ENCODE measurements at places on chromosomes 4 and X. TPM values are rescaled to one million over a fixed set of nuclear protein-coding genes. Genes with fewer than 3 reads are reported as not detected.
A peak's percentile ranks its signal among the peaks of the same experiment; 100 is the strongest.

The FGF13 gene
- 21.5 TPM for polyA plus RNA-seq

DNA sequence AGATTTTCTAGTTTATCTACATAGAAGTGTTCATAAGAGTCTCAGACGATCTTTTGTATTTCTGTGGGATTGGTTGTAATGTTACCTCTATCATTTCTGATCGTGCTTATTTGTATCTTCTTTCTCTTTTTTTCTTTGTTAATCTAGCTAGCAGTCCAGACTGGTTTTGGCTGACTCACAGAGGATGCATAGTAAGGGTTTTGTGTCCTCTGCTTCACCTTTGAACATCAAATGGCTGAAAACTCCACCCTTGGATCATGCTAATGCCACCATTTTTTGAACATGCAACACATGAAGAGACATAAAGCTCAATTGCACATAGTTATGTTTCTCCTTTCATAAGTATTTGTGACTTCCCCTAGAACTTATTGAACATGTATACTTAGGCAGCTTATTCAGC lies 22.8 kb downstream of the TMPRSS11A start:
- no peak for DNase-seq

GRCh38 chrX:150478496-150479492 lies 89.6 kb upstream of the MTM1 start:
- no peak for DNase-seq

- no peak for DNase-seq
Measured at GRCh38 chr4:40731792-40732245, 17.9 kb upstream of the NSUN7 start.

GRCh38 chr4:15451866-15452765 lies 17.6 kb upstream of the CC2D2A start:
- no peak for DNase-seq

DNA sequence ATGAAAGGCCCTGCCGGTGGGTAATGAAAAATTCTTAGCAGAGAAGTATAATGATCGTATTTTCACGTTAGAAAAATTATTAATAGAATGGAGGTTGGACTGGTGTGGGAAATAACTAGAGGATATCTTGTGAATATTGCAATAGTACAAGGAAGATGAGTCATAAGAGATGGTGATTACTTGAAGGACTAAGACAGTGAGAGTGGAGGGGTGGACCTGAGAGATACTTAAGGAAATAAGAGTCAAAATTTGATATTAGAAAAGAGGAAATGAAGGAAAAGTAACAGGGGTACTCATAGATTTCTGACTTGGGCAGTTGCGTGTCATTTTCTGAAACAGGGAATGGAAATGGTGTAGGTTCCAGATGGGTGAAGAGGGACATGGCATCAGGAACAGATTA lies 1.7 kb upstream of the USP53 start:
- DNase-seq = no peak

GRCh38 chrX:119389871-119390501 lies 9.2 kb upstream of the SLC25A43 start:
- DNase-seq = peak; percentile 29

The GATA1 gene
- not detected for polyA plus RNA-seq

DNA sequence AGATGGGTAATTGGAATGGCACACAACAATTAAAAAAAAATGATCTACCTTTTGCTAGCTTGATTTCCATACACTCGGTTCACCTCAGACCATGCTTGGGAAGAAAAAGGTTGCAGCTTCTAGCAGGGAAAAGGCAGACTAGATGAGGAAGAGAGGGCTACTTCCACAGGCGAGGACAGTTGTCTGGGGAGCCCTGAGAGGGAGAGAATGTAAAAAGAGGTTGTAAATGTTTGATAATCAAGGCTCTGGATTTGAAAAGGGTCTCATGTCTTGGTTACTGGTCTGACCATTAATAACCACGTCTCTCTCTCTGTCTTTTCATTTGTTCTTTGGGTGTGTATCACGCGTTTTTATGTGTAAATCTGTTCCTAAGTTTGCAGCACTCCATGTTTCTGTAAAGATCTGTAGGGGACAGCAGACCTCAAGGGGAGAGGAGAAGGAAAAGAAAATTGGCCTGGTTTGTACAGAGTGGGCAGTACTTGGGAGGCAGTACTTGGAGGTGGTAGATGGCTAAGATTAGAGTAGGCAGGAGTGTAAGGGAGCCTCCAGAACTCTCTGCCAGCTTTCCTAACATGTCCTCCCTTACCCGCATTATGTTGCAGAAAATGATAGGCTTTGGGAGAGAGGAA lies 750 bp downstream of the ARMCX5 start:
- peak; percentile 0 for DNase-seq
